ENCODE measurements at places on chromosomes 11 and 22. TPM values are rescaled to one million over a fixed set of nuclear protein-coding genes. Genes with fewer than 3 reads are reported as not detected.

- DNase-seq, result no peak
These were observed 26.1 kb upstream of the MUC5B start for GRCh38 chr11:1196516-1197391.

Gene CYP2D6
- total RNA-seq, result 0.55 TPM

- no peak for DNase-seq
These were observed at the start of gene SLC16A8 for GRCh38 chr22:38083931-38084631. TSS of gene SLC16A8 (minus strand) at chr22:38084184. CDS start at chr22:38082873, 1,311 bp downstream.

DNA sequence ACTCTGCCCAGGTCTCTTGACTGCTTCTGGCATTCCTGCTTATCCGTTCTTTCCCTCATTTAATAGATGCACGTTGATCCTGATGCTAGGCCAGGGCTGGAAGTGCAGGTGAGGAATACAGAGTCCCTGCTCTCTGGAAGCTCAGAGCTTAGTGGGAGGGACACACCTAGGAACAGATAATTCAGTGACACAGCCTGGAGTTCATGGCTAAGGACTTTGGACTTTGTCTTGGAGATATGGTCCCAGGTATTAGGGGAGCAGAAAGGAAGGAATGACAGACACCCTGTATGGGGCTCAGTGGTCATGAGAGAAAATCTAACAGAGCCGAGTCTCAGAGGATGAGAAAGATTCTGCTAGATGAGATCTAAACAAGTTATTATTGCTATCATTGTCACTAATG lies 160.6 kb downstream of the PKNOX2 start:
- no peak for DNase-seq

Gene PDE2A
- total RNA-seq, result 2.6 TPM

DNA sequence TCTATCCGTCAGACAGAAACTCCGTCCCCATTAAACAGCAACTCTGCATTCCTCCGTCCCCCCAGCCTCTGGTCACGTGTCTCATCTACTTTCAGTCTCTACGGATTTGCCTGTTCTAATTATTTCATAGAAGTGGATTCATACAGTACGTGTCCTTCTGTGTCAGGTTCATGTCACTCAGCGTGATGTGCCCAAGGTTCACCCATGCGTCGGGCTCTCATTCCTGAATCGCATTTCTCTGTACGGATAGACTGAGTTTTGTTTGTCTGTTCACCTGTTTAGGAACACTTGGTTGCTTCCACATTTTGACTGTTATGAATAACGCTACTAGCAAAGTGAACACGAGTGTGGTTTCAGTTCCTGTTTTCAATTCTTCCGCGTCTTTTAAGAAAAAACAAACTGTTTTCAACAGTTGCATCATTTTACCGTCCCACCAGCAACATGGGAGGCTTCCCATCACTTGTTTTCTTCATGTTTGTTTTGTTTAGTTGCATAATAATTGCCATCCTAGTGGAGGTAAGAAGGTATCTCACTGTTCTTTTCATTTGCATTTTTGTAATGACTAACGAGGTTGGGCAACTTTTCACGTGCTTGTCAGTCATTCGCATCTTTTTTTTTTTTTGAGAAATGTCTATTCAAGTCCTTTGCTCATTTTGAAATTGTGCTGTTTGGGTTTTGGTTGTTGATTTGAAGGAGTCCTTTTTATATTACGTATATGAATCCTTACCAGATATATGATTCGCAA lies 8.9 kb upstream of the NLRP6 start:
- no peak for DNase-seq

- no peak for DNase-seq
These were observed 37.2 kb downstream of the GLYATL2 start for GRCh38 chr11:58807343-58807742.

GRCh38 chr11:61766353-61766841 lies 14.0 kb downstream of the MYRF start:
- no peak for DNase-seq

GRCh38 chr11:130814440-130815096 lies 101.7 kb downstream of the SNX19 start:
- no peak for DNase-seq

- peak; percentile 23 for DNase-seq
These were observed 935.1 kb upstream of the RAG2 start for GRCh38 chr11:37533087-37533486.

Gene UBQLN3
- total RNA-seq, result not detected

Gene SCN2B
- not detected for total RNA-seq

Gene C22orf31
- total RNA-seq, result not detected

Gene ANO1
- total RNA-seq, result 184 TPM

GRCh38 chr22:37162221-37163095 lies 12.7 kb upstream of the IL2RB start:
- DNase-seq, result no peak

- DNase-seq, result peak; percentile 68
These were observed 96.1 kb upstream of the THY1 start for GRCh38 chr11:119518746-119519730.

Gene VPS37C
- total RNA-seq, result 34.9 TPM

GRCh38 chr22:43543522-43544288 lies 131.9 kb downstream of the MPPED1 start:
- DNase-seq, result no peak

- DNase-seq, result no peak
These were observed 8.0 kb upstream of the TSPAN18 start for GRCh38 chr11:44718612-44719390.

DNA sequence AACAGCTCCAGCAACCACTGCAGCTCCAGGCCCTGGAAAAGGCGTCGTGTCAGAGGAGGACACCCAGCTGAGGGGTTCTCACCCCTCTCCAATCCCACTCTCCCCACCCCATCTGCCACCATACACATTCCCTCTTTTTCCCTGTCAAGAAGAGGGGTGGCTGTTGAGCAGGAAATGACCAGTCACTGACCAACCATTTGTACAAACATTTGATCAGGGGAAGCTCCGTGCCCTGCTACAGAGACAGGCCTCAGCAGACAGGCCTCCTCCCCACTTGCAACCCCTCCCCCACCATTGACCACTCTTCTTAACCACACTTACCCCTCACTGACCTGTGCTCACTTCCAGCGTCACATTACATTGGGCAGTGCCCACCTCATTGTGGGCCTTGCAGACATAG lies 2.3 kb upstream of the VSIG2 start:
- peak; percentile 51 for DNase-seq

Gene CHADL
- 1.2 TPM for total RNA-seq

Gene OR5A1
- total RNA-seq, result not detected

GRCh38 chr11:104594228-104594958 lies 303.9 kb downstream of the CASP12 start:
- peak; percentile 58 for DNase-seq

GRCh38 chr11:100068116-100068515 lies 619.0 kb upstream of the ARHGAP42 start:
- DNase-seq, result no peak

Gene CNTF
- 1.6 TPM for total RNA-seq

DNA sequence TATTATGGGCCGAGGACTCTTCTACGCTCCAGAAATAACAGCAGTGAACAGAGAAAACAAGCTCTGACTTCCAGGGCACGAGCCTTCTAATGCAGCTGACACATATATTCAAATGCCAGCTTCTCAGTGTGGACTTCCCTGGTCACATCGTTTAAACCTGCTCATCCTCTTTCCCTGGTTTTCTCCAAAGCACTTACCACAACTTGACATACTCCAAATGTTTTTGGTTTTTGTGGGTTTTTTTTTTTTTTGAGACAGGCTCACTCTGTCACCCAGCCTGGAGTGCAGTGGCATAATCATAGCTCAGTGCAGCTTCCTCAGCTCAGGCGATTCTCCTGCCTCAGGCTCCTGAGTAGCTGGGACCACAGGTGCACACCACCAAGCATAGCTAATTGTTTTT lies 105.5 kb downstream of the MICAL3 start:
- peak; percentile 44 for DNase-seq

Gene NUP98
- 136 TPM for total RNA-seq

DNA sequence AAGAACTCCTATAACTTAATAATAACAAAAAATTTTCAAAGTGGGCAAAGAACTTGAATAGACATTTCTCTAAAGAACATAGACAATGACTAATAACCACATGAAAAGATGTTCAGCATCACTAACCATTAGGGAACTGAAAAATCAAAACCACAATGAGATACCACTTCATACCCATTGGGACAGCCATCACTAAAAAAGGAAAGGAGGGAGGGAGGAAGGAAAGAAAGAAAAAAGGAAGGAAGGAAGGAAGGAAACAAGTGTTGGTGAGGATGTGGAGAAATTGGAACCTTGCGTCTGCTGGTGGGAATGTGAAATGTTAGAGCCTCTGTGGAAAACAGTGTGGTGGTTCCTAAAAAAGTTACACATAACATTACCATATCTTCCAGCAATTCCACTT lies 55.8 kb downstream of the MS4A13 start:
- no peak for DNase-seq

GRCh38 chr11:16098526-16099205 lies 257.7 kb downstream of the SOX6 start:
- no peak for DNase-seq

GRCh38 chr11:9740202-9740883 lies 76.5 kb downstream of the SWAP70 start:
- DNase-seq, result peak; percentile 70

- no peak for DNase-seq
These were observed 21.6 kb upstream of the KCNQ1OT1 start for GRCh38 chr11:2721210-2721916.

Measured in PC-3 (cell line).